NCI-H2171 (cell line): ENCODE measurements at places on chromosomes 2 and 18.

DNA sequence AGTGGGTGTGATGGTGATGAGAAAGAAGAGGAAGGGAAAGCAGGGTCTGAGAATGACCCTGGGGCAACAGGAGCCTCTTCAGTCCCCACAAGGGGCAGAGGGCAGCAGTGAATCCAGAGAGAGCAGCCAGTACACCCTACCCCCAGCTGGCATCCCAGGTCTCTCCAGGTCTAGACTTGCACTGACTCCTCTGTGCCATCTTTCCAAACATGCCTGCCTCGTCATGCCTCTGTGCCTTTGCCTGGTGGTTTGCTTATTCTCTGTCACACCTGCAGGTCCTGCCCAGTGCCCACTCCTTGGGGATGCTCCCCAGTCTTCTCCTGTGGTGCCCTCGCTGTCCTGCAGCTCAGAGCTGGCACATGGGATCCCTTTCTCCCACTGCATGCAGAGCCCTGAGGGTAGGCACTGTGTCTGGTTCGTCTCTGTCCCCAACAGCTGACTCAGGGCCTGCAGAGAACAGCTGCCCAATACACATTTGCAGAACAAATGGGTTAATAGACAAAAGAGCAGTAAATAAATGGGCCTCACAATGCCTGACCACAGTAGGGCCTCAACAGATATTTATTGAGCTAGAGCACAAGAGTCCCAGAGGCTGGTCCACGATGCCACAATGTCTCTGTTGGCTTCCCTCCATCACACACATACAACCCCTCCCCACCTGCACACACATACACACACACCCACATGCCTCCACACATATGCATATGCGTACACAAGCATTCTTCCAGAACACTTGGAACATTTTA, 89.8 kb downstream of the HS1BP3 start:
- no peak for DNase-seq

GRCh38 chr2:172147944-172148650, 45.4 kb upstream of the DLX2 start:
- DNase-seq, result no peak

- DNase-seq, result no peak
Measured at GRCh38 chr2:56580242-56580641, 396.5 kb downstream of the CCDC85A start.

- no peak for DNase-seq
Measured at GRCh38 chr18:23504720-23505119, 1.4 kb downstream of the RMC1 start.

- no peak for DNase-seq
Measured at GRCh38 chr2:164810843-164811242, 30.8 kb downstream of the COBLL1 start.

DNA sequence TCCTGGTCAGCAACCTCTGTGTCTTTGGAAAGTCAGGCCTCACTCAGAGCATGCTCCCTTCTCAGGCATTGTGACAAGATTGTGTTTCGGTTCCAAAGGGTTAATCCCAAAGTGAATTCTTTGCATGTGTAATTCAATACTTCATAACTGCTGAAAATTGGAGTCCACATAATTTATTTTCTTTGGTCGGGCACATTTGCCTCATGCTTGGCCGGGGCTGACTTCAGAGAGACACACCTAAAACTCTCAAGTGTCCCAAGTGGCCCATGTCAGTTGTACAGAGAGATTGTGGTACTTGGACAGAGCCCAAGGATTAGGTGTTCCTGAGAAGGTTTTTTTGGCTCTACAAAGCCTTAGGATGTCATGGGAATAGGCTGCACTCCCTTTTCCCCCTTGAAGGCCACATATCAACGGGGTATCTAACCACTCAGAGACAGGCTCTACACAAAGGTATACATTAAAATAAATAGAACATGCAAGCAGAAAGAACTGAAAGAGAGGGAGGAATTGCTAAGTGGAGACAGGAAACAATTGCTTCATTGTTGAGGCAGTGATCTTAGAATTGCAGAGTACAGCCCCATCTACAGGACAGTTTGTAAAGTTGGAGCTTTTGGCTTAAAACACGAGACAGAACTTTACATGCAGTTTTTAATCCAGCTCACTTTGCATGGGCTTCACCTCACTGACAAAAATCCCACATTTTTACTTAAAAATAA, 1232.3 kb upstream of the ZEB2 start:
- DNase-seq, result peak; percentile 52

DNA sequence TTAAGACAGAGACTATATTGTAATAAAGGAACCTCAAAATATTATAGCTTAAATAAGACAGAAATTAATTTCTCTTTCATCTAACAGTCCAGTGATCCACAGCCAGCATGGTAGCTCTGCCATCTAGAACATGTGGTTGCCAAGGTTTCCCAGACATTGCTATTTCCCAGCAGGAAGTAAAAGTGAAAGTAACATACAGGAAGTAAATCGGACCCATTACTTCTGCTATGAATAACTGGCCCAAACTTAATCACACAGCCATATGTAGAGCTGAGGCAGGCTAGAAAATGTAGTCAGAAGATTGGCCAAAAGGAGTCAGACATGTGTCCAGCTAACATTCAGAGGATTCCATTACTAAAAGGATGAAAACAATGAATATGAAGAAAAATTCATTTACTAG, 71.0 kb downstream of the NOL4 start:
- no peak for DNase-seq

DNA sequence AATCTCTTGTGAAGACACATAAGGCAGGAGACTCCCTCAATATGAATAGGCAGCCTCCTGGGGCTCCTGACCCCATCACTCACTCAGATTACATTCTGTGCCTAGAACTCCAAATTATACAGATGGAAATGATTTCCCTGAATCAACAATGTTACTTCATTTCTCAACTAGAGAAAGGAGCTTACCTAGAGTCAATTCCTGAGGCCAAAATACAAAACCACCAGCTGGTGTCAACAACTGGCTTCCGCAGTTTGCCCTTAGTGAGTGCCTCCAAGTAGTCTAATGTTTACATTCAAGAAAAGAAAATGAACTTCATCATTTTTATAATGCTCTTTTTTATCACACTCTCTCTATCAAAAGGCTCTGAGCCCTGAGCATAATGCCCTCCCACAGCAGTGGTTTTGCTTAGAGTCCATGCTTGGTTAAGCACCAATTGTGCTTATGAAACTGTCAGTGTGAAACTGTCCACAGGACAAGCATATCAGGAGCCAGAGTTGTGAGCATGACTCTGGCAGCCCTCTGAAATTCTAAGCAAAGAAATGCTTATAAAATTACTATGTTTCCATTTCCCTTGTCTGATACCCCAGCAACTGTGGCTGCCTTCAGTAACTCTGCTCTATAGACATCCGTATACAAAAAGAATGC, 305.7 kb upstream of the PKDCC start:
- DNase-seq, result no peak

GRCh38 chr2:97868986-97869721, 126.6 kb downstream of the TMEM131 start:
- no peak for DNase-seq

DNA sequence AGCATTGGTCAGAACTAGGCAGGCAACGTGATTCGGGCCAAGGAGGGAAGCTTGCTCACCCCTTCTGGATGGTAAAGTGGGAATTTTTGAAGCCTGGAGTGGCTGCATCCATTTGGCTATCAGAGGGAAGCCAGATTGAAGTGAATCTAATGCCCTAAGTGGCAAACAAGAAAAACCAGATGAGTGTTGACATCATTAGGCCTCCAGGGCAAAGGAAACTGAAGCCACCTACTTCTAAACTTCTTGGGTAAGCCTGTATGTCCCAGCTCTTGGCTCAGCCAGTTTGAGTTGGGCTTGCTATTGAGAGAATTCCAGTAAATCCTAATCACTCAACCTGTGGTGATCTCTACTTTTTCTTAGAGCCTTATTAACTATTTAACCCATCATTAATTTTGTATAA, 20.9 kb downstream of the SOX11 start:
- DNase-seq, result no peak

DNA sequence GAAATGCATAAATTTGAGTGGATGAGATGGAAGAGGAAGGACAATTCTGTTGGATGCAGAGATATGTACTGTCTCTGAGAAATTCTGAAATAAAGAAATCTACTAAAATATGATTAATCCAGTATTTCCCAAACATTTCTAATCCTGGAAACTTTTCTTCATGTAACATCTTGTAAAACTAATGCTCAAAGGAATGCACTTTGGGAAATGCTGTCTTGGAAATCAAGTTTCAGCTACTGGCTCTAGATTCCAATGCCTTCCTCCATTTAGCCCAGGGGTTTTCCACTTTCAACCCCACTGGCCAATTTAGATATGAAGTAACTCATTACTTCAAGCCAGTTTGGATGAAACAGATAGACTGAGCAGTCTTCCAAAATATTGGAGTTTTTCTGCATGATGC, 355.1 kb downstream of the TXNL1 start:
- DNase-seq, result no peak

GRCh38 chr18:54867131-54867530, 38.9 kb downstream of the RAB27B start:
- no peak for DNase-seq

GRCh38 chr2:151946899-151947812, 118.9 kb upstream of the ARL5A start:
- DNase-seq, result peak; percentile 60

DNA sequence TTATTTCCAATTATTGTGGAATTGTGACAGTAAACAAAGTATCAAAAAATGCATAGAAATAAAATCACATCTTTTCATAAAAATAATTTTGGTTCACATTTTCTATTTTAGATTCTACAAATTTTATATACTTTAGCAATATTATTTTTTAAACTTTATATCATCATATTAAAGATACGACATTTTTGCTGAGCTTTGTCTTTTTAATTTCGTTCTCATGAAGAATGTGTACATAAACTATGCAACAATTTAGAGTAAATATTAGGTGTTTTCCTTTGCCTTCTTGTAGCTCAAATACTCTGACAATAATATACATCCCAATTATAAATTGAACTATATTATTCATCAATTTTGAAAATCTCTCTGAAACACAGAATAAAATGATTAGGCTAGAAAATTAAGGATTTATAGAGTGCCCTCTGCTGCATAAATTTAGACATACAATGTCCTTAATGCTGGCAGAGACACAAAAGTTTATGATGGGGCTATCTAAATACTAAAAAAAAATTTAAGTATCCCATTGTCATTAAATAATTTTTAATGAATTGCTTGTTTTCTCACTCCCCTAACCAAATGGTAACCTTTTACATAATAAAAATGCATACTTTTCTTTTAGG, 45.7 kb downstream of the CCDC102B start:
- no peak for DNase-seq

DNA sequence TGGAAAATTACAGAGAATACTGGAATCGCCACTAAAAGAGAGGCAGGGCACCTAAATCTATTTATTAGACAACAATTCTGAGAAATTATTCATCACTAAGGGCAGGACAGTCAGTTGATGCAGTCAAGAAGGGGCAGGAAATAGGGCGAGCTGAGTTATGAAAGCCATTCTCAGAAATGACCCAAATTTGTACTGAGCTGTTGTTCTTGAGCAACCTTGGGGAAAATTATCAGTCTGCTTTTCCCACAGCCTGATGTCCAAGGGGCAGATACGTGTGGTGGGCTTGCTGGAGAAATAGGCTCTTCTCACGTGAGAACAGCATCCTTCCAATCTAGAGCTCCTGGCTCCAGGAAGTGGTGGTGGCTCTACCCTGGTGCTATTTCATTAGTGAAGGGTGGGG, 38.6 kb downstream of the STON1 start:
- DNase-seq, result no peak

GRCh38 chr2:20126040-20126439, 74.6 kb upstream of the LAPTM4A start:
- no peak for DNase-seq

DNA sequence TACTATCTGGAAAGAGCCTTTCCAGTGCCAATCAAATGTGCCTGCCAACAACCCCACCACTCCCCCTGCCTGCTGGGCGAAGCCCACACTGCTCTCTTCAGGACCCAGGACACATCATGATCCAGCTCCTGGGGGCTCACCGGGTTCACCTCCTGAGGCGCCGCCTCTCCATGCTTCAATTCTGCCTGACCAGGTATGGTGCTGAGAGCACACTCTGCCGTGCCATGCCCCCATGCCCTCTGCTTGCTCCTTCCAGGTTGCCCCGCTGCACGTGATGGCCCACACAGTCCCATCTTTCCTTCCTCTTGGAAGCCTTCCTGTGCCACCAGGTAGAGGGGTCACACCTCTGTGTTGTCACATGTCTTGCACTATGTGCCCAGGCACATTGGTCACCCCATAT, 47.5 kb downstream of the ASB18 start:
- no peak for DNase-seq

GRCh38 chr18:76928179-76928868, 106.0 kb downstream of the ZNF236 start:
- no peak for DNase-seq

GRCh38 chr2:217909156-217909820, 93.5 kb downstream of the TNS1 start:
- no peak for DNase-seq

GRCh38 chr2:99806758-99807157, 316.9 kb upstream of the REV1 start:
- no peak for DNase-seq

GRCh38 chr2:86221066-86221684, 21.9 kb downstream of the MRPL35 start:
- no peak for DNase-seq

- DNase-seq, result peak; percentile 86
Measured at GRCh38 chr18:27871726-27872125, 305.2 kb downstream of the CDH2 start.

DNA sequence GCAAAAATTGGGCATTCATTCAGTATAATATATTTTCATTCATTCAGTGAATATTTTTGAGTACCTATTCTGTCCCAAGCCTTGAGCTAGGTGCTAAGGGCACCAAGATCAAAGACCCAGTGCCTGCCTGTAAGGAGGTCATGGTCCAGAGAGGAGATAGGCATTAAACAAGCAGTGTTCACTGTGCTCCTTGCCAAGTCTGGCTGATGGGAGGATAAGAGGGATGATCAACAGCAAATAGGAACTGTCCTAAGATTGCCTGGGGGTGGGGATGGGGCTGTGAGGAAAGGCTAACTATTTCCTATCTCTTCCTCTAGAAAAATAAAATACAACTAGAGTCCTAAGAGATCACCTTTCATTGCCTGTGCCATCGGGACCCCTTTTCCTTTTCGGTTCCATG, 60.4 kb downstream of the SETBP1 start:
- no peak for DNase-seq

DNA sequence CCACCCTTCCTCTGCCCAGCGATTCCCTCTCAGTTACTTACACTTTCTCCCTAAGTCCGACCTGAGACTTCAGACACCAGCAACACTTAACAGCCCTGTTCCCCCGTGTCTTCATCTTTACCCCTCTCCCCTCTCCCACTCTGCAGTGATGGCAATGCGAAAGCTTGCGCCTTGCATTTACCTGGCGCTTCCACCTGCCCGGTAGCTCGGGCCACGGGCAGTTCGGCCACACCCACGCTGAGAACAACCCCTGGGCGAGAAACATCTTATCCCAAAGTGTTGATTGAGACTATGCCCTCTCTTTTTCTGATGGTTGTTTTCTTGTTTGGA, 558 bp downstream of the DNAJC10 start:
- DNase-seq, result no peak

GRCh38 chr2:150486539-150487484, 655 bp downstream of the RND3 start:
- peak; percentile 38 for DNase-seq

GRCh38 chr18:32048507-32049091, 30.0 kb downstream of the RNF125 start:
- DNase-seq, result no peak
